Ascending aorta (tissue), 2 donors: ENCODE measurements at places on chromosomes 13 and 19.

- DNase-seq, result no peak
- H3K36me3 ChIP-seq, result no peaks in the 10 kb centered on the region
- no peaks in the 10 kb centered on the region for H3K27me3 ChIP-seq
- H3K27ac ChIP-seq, result no peak overlapping the region
These were observed 239.7 kb upstream of the HTR2A start for GRCh38 chr13:47136504-47136941.

GRCh38 chr13:34944751-34945150 lies 2.7 kb downstream of the NBEA start:
- no peaks in the 10 kb centered on the region for H3K36me3 ChIP-seq
- peaks cover 4% of the 10 kb centered on the region for H3K4me1 ChIP-seq
- no peak overlapping the region for H3K4me3 ChIP-seq
- no peak overlapping the region for H3K27ac ChIP-seq

DNA sequence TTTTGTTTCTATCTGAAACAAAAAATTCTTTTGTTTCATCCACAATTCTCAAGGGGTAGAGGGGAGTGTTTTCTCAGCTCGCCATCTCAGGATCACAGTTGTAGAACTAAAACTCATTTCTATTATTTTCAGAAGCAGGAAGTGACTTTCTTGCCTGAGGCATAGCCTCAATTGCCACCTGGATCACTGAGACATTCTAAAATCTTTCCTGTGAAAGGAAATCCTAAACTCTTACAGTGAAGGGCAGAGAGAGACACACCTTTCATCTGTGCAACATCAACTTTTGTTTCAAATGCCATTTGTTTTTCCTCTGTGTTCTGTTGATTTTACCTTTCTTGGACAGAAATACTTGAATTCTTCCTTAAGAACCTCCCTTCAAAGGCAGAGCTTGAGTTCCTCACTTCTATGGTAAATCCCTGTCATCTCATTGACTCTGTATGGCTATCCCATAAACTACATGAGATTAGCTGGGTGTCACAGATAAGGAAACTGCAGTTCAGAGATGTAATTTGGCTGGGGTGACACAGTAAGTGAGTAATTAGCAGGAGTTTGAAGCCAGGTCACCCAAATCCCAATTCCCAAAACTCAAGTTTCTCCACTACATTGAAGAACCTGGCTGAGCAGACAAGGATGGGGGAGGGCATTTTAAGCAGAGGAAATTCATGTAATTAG lies 224.4 kb upstream of the HTR2A start:
- H3K36me3 ChIP-seq, result no peaks in the 10 kb centered on the region
- H3K4me3 ChIP-seq, result no peak overlapping the region
- H3K4me1 ChIP-seq, result no peaks in the 10 kb centered on the region
- DNase-seq, result no peak

DNA sequence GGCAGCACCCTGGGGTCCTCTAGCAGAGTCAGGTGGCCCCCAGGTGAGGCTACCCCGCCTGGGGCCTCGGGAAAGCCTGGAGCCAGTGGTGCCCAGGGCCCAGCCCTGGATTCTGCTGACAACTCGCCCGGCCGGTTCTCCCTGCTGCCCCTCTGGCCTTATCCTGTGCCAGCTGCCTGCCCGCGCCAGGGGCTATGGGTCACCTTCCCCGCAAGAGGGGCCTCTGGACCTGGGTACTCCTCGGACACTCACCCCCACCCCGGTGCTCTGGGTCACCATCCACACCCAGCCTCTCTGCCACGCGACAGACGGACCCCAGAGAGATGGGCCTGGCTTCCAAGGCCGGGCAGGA lies 24.0 kb downstream of the ZBTB7A start:
- H3K27me3 ChIP-seq, result no peaks in the 10 kb centered on the region
- H3K4me1 ChIP-seq, result no peaks in the 10 kb centered on the region
- H3K27ac ChIP-seq, result no peak overlapping the region

DNA sequence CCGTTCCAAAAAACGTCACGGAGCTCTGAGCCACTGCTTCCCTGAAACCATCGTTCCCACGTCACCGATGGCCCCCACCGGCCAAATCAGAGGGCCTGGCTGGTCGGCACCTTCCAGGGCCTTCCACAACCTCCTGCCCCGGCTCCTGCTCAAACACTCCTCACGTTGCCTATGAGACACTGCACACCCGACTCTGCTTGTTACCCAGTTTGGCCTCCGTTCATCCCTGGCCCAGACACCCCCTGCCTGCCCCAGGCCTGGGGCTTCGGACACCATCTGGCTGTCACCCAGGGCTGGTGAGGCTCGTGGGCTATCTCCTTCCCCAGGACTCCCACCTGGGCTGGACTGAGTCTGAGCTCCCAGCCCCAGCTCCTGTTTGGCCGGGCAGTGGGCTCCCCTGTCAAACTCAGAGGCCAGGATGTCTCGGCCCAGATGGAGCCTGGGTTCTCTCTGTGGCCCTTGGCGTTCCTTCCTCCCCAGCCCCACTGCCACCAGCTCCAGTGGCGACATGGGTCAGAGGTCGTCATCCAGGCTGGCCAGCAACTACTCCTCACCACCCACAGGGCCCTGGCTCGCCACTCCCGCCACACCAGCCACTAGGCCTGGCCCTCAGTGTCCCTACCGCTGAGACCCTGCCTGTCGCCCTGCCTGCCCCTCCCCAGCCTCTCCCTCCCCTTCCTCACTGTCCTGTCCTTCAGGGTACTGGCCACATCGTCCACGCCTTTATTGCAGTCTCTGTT lies 17.7 kb downstream of the CERS1 start:
- H3K4me1 ChIP-seq, result no peaks in the 10 kb centered on the region
- H3K27me3 ChIP-seq, result no peaks in the 10 kb centered on the region
- H3K4me3 ChIP-seq, result no peak overlapping the region

DNA sequence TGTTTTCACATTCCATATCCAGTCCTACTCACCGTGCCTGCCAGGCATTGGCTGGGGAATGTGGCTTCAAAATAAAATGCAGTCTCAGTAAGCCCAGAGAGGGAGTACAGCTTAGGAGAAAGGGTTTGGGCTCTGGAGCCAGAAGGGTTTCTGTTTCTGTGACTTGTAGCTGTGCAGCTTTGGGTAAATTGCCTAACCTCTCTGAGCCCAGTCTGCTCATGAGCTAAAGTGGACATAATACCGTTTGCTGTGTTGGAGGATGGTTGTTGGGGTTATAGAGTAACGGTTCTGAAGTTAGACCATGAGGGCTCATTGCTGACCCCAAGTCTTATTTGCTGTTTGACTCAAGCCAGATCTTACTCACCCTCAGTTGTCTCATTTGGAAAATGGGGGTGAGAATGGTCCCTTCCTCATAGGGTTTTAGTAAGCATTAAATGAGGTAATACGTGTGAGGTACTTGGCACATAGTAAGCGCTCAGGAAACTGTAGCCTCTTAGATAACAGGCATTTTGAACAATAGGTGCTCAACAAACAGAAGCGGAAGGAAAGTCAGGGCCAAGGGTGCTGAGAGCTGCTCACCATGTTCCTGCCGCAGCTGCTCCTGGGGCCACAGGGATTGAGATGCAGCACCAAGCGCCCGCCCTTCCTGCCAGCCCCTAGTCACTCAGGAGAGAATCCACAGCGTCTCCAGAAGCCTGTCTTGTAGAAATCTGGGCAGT lies 45.5 kb downstream of the C13orf42 start:
- H3K27ac ChIP-seq, result no peak overlapping the region
- H3K36me3 ChIP-seq, result no peaks in the 10 kb centered on the region
- no peaks in the 10 kb centered on the region for H3K4me1 ChIP-seq
- no peak for DNase-seq

DNA sequence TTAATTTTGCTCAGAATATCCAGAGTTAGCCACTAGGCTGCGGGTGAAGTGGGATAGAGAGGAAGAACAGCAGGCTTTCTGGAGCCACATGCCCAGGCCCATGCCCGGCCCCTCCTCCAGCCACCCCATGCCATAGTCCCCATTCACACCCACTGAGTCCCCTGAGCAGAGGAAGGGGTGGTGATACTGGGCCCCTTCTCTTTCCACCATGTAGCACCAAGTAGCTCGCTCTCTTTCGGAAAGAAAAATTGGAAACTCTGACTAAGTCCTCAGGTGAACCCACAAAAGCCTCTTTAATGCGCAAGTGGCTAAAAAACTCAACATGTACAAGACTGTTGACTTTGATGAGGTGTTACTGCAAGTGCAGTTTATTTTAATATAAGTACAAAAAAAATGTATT lies 76.7 kb upstream of the GPR183 start:
- DNase-seq, result peak; percentile 25
- no peaks in the 10 kb centered on the region for H3K4me1 ChIP-seq
- peaks cover 30% of the 10 kb centered on the region for H3K36me3 ChIP-seq
- H3K27me3 ChIP-seq, result no peaks in the 10 kb centered on the region
- H3K27ac ChIP-seq, result no peak overlapping the region

GRCh38 chr19:44718441-44719261 lies 19.7 kb downstream of the CEACAM16 start:
- H3K4me3 ChIP-seq, result peak overlapping the region; percentile 47
- no peak for DNase-seq
- peak overlapping the region; percentile 67 for H3K27ac ChIP-seq
- no peaks in the 10 kb centered on the region for H3K36me3 ChIP-seq
- H3K4me1 ChIP-seq, result peaks cover 5% of the 10 kb centered on the region
- no peaks in the 10 kb centered on the region for H3K27me3 ChIP-seq

GRCh38 chr19:54373781-54374631 lies 9.3 kb upstream of the LAIR1 start:
- H3K36me3 ChIP-seq, result no peaks in the 10 kb centered on the region
- no peaks in the 10 kb centered on the region for H3K4me1 ChIP-seq
- no peak overlapping the region for H3K27ac ChIP-seq
- no peaks in the 10 kb centered on the region for H3K27me3 ChIP-seq
- DNase-seq, result no peak

GRCh38 chr13:75961911-75962310 lies 325.8 kb downstream of the LMO7 start:
- H3K4me1 ChIP-seq, result no peaks in the 10 kb centered on the region
- no peaks in the 10 kb centered on the region for H3K36me3 ChIP-seq
- H3K4me3 ChIP-seq, result no peak overlapping the region
- H3K27ac ChIP-seq, result no peak overlapping the region

DNA sequence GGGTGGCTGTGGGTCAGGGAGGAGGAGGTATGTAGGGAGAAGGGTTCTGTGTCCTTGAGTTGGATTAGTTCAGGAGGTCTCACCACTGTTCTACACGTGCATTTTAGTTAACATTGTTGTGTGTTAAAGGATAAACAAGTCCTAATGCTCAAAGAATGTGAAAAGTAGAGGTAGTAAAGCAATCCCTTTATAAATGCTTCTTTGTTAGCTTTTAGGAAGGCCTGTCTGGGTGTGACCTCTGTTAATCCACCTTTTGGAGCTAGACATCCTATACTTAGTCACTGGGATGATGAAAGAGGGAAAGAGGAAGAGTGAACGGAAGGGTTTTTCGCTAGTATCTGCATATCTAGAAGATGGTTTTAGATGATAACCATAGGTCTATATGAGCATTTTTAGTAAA lies 42.2 kb upstream of the FLT1 start:
- H3K4me3 ChIP-seq, result no peak overlapping the region
- no peaks in the 10 kb centered on the region for H3K36me3 ChIP-seq
- H3K4me1 ChIP-seq, result peaks cover 4% of the 10 kb centered on the region
- H3K27me3 ChIP-seq, result peaks cover 1% of the 10 kb centered on the region
- H3K27ac ChIP-seq, result no peak overlapping the region

DNA sequence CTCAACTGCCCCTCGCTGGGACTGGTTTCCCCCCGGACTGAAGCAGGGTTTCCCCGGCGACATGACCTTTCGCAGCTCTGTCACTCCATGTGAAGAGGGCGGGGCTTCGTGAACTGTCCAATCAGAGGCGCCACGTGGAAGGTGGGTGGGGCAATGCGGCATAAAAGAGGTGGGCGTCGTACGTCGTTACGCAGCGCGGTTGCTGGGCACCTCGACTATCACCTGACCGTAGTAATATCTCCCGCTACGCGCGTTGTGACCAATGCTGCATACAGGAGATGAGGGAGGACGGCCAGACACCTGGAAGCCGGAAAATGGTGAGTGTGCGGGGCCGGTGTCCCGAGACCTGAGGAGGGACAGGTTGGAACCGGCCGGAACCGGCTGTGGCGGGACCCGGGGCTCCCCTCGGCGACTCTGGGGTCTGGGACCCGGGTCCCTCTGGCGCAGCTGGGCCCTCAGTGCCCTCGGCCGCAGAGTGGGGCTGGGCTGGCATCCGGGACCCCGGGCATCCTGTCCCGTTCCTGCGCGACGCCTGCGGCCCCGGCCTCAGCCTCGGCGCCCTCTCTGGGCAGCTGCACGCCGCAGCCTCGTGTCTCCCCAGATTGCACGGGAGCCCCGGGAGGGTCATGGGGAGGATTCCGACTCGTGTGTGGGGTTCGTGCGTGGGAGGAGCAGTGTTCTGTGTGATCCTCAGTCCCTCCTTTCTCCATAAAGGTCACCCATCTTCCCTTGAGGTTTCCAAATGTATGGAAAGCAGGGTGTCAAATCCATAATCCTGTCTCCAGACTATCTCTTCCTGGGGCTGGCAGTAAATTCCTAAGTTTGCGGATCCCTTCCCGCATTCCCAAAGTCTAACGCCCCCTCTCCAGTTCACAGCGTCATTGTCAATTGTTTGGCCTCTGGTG lies 32.2 kb downstream of the ZNF136 start:
- H3K4me1 ChIP-seq, result no peaks in the 10 kb centered on the region
- H3K27me3 ChIP-seq, result no peaks in the 10 kb centered on the region
- H3K27ac ChIP-seq, result peak overlapping the region; percentile 61
- H3K36me3 ChIP-seq, result peaks cover 15% of the 10 kb centered on the region
- peak overlapping the region; percentile 65 for H3K4me3 ChIP-seq
- DNase-seq, result peak; percentile 76

- no peaks in the 10 kb centered on the region for H3K4me1 ChIP-seq
- H3K4me3 ChIP-seq, result no peak overlapping the region
- no peaks in the 10 kb centered on the region for H3K36me3 ChIP-seq
- H3K27me3 ChIP-seq, result no peaks in the 10 kb centered on the region
- no peak overlapping the region for H3K27ac ChIP-seq
- no peak for DNase-seq
These were observed 76.6 kb upstream of the SIAH3 start for GRCh38 chr13:45928176-45928575.

DNA sequence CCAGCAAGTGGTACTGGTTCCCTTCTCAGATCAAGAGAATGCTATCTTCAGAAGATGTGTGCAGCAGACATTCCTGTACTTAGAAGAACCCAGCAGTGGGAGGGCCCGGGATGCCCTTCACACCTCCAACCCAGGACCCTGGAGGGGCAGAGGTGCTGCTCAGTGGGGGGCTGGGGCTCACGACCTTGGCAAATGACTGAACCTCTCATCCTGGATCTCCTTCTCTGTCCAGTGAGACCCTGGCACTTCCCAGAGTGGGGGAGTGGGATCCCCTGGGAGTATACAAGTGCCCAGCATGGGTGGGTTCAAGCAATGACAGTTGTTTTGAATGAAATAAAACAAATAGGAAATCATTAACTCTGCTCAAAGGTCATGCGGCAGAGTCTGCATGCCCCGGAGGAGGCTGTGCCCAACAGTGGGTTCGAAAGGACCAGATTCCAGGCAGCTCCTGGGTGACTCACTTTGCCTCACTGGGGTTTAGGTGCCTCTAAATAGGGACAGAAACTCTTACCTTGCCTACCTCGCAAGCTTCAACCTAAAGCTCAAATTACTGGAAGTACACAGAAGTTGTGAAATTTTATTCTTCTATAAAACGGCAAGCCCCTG lies 26.9 kb downstream of the GGACT start:
- no peaks in the 10 kb centered on the region for H3K27me3 ChIP-seq
- H3K27ac ChIP-seq, result no peak overlapping the region
- H3K36me3 ChIP-seq, result no peaks in the 10 kb centered on the region
- no peak for DNase-seq

- H3K27ac ChIP-seq, result no peak overlapping the region
- H3K27me3 ChIP-seq, result no peaks in the 10 kb centered on the region
- no peak for DNase-seq
- no peaks in the 10 kb centered on the region for H3K36me3 ChIP-seq
- H3K4me1 ChIP-seq, result no peaks in the 10 kb centered on the region
These were observed 1257.5 kb upstream of the ATXN8OS start for GRCh38 chr13:68850160-68850559.

GRCh38 chr19:33024398-33024797 lies 40.3 kb downstream of the RHPN2 start:
- no peaks in the 10 kb centered on the region for H3K36me3 ChIP-seq
- H3K27ac ChIP-seq, result no peak overlapping the region
- no peak overlapping the region for H3K4me3 ChIP-seq
- H3K4me1 ChIP-seq, result no peaks in the 10 kb centered on the region
- no peak for DNase-seq
- H3K27me3 ChIP-seq, result no peaks in the 10 kb centered on the region
